ENCODE measurements at places on chromosomes 12 and 14. TPM values are rescaled to one million over a fixed set of nuclear protein-coding genes. Genes with fewer than 3 reads are reported as not detected.

- no peak for DNase-seq
Observed at GRCh38 chr12:104648756-104649155, 192.0 kb downstream of the CHST11 start.

GRCh38 chr14:100796946-100797345, 29.0 kb upstream of the MEG3 start:
- DNase-seq, result no peak

GRCh38 chr12:54661048-54661447, 12.9 kb upstream of the DCD start:
- no peak for DNase-seq

DNA sequence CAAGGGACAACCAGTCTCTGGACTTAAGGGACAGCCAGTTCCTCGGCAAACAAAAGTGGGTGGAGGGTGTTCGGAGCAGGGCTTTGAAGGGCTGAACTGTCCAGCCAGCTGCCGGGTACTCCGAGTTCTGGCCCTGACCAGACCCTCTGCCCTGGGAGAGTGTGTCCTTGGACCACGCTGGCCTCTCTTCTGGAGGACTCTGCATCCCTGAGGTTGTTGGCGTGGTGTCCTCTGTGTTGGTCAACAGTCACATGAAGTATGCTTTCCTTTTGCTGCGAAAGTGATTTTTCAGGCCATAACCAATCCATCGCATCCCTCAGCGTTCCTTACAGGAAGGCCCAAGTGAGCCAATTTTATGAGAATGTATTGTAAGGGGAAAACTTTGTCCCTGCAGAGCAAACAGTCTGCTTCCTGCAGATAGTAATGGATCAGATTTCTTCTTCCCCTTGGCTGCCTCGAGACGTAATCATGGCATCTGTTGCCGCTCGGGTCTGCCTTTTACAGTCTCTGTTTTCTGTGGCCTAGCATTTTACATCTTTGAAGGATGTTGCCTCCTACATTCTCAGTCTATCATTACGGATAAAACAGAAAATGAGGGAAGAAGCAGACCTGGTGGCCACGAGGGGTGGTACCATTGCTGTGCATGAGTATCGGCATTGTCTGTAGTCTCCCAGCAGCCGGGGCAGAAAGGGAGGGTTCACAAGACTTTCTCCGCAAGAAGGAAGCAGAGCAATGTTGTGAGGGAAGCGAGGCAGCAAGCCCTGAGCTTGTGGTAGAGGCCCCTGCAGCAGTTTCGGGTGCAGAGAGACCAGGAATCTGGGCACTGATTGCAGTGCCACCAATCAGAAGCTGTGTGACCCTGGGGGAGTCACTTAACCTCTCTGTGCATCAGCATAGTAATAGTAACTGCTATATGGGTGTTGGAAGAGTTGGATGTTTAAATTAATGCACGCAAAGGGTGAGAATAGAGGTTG, 47.4 kb downstream of the SMIM41 start:
- no peak for DNase-seq

DNA sequence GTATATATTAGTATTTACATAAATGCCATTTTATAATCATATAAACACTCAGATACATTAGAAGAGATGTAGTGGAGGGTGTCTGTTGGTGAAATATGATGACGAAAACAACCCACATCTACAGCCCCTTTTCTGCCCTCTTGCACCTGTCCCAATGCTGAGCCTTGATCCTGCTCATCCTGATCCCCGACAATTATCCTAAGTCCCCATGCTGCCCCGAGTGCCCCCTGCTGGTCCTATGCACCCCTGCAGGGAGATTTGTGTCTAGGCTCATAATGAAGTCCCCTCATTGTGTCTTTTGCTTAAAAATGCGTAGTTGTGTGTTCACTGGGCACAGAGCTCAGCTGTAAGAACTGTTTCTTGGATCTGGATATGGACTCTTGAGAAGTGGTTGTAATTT, 554.5 kb downstream of the TMEM121 start:
- no peak for DNase-seq

DNA sequence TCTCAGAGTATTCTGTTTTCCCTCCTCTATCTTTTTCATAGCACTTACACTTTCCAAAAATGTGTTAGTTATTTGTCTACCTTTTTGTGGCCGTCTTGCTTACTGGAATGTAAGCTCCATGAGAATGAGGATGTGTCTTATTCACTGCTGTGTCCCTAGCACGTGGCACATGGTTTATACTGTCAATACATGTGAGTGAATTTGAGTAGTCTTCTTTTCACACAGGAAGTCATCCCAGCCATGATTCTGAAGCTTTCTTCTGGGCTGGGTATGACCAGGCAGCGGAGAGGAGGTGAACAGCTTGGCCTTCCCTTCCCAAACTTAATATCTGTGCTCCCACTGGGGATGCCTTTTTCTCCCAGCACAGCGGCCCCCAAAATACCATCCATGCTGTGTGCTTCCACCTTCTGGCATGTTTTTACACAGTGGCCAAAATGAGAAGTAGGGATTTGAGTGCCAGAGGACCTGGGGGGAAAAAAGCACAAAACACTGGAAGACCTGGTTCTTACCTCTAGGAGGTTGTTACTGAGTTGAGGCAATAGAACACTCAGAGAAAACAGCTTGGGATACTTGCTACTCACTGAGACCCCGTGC, 10.3 kb downstream of the PLEKHG3 start:
- DNase-seq, result no peak

GRCh38 chr12:116628989-116629388, 69.8 kb downstream of the MAP1LC3B2 start:
- no peak for DNase-seq

Gene ZBTB42
- 4.8 TPM for polyA plus RNA-seq

Gene BLTP3B
- polyA plus RNA-seq, result 26.3 TPM

Gene HCAR2
- 0.59 TPM for polyA plus RNA-seq
